ENCODE measurements at places on chromosomes 3 and 15. TPM values are rescaled to one million over a fixed set of nuclear protein-coding genes. Genes with fewer than 3 reads are reported as not detected.

Gene RFTN1
- total RNA-seq: 92.4 TPM

- no peak for DNase-seq
These were observed at the start of gene ALDH1A2 for GRCh38 chr15:58065445-58066041. TSS of gene ALDH1A2 (minus strand) at chr15:58065711. CDS start at chr15:58065650, 61 bp downstream.

- DNase-seq: no peak
These were observed 42.0 kb downstream of the MKRN2 start for GRCh38 chr3:12598890-12599289.

DNA sequence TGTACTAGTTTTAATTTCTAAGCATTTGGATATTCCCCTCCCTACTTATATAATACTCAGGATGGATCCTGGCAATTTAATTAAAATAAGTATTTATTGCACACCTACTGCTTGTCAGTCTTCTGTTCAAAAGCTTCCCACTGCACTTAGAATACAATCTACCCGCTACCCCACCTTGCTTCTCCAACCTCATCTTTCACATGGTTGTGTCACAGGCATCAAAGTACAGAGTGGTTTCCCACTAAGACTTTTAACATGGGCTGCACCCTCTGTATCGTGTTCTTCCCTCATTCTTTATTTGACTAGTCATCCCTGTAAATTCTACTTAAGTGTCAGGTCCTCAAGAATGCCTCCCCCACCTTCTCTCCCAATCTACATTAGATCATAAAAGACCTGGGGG, 35.0 kb downstream of the RIOX2 start:
- DNase-seq: no peak

DNA sequence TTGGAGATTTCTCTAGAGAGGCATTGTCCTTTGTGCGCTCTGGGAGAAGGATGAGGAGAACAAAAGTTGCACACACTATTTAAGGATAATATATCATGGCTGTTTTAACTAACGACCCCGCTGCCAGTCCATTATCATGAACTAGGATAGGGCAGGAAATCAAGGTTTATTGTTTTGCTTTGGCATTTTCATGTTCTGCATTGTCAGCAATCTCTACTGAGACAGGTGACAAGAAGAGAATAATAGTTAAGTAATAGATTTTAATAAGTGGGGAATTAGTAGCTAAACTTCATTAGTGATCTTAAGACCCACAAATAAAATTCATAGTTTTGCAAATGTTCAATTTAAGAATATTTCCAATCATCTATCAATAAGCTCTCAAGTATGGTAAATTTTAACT, 20.6 kb upstream of the GMNC start:
- no peak for DNase-seq

DNA sequence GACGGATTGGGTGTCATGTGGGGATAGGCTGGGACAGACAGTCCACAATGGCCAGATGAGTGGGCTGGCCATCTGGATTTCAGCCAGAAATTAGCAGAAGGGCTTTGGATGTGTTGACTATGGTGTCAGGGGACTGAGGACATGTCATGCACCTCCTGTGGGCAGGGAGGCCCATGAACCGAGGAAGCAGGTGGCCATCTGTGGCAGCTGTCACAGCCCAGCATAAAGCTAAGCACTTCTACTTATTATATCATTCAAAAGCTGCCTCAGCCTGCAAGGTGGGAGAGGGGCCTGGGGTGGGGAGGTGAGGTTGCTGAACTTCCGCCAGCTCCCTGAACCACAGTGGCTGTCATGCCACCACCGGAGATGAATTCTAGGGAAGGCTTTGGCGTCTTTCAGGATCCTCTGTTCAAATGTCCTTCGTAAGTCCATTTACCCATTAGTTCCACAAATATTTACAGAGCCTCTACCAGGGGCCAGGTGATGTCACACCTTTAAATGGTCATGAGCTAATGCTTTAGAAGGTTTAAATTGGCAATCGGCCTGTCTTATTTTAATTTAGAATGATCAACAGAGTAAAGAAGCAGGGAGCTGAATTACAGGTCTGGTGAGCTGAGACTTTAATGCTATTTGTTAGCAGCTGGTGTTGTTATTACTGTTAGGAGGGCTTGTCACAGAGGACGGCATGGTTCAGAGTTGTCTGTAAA, 23.6 kb upstream of the CAV3 start:
- no peak for DNase-seq

All from activated CD4-positive, alpha-beta T cell treated with anti-CD3 and anti-CD28 coated beads, Interleukin-2, amount 10 ng/mL, durations not matched to agents 24 days and 14 days (primary cell).